ENCODE measurements at places on chromosomes 12 and 14.

DNA sequence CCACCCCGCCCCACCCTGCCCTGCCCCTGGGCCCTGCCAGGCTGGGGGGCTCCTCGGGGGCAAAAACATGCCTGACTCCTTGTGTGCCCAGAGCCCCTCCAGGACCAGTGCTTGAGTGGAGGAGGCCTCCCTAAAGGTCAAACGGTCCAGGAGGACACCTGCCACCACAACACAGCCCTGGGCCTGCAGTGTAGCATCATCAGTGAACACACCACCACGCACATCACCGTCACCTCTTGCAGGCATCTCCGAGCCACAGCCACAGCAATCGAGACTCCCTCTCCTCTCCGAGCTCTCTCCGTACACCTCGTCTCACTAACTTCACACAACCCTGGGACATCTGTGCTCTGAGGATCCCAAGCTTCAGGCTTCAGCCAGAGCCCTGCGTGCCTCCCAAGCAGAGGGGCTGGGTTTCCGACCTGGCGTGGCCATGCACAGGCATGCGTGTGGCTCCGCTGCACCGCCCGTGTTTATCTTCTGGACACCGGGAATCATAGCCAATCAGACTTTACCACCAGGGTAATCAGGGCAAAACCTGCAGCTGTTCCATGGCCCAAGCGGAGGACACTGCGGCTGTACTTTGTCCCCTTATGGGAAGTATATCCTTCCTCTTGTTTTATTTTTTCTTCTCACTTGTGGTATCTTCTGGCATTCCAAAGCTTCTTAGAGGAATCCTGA lies 6.2 kb upstream of the DIO3 start:
- DNase-seq: no peak

DNA sequence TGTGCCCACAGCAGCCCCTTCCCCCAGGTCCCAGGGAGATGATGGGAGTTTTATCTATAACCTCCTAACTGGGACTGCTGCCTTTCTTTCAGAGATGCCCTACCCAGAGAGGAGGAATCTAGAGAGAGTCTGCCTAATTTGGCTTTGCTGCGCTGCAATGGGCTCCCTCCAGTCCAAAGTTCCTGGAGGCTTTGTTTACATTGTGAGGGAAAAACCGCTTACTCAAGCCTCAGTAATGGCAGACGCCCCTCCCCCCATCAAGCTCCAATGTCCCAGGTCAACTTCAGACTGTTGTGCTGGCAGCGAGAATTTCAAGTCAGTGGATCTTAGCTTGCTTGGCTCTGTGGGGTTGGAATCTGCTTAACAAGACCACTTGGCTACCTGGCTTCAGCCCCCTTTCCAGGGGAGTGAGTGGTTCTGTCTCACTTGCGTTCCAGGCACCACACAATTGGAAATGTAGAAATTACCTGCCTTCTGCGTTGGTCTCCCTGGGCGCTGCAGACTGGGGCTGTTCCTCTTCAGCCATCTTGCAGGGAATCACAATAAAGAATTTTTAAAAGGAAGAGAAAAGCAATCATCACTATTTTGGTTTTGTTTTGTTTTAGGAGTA lies 262.5 kb downstream of the FOXG1 start:
- peak; percentile 59 for DNase-seq

DNA sequence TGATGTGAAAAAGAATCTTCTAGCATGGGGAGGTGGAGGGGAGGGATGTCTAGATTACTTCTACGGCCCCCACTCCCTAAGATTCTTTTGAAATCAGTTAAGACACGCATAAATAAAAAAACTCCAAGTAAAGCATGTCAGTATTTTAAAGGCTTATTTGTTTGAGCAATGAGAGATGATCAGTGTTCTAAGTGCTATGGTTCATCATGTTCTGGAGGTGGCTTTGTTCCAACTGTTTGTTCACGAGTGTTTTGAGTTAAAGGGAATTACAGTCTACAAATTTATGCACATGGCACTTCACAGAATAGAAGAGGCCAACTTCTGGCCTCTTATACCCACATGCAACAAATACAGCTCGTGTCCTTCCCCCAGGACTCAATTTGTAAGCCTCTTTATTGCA lies 394.9 kb downstream of the RAD51B start:
- DNase-seq: no peak

DNA sequence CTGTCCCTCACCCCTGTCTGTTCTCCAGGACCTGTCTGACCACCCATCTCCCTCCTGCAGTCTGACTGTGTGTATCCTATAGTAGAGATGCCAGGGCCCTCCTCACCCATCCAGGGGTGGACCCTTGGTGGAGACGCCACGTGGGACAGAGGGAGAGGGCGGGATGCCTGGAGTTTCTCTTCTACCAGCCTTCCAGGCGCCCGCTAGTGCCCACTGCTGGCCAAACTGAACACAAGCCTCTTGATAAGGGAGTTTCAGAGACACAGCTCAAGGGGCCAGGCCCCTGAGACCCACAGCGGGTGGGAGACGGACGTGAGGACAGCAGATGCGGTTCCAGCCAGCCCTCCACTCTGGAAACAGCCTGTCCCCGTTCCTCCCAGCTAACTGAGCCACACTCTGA lies 147.3 kb downstream of the RBM19 start:
- peak; percentile 22 for DNase-seq

DNA sequence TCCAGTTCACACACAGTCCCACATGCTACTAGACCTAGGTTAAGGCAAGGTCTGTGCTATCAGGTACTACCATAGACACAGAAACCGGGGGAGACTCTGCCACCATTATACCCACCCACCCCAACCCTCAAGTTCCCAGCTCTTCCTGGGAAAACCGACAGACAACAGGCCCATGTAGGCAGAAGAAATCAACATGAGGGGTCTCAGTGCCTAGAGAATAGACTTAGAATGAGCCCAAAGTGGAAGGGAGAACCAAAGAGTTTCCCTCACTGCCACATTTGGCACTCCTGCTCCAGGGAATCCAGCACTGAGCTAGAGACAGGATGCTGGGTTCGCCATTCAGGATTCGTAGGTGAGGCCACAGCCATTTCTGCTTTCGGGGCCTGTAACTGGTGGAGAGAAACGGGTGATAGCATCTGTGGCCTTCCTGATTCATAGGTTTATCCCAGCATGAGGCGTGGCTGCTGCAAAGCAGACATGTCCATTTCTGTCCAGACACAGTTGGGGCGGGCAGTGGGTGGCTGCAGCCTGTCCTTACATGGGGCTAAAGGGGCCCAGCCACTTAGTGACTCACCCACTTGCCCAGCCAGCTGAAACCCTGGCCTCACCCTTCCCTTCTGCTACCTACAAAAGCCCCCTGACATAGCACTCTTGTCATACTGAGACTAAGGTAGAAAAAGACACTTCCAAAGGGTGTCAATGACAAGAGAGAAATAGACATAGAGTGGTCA lies 69.4 kb downstream of the IRF2BPL start:
- DNase-seq: peak; percentile 57

DNA sequence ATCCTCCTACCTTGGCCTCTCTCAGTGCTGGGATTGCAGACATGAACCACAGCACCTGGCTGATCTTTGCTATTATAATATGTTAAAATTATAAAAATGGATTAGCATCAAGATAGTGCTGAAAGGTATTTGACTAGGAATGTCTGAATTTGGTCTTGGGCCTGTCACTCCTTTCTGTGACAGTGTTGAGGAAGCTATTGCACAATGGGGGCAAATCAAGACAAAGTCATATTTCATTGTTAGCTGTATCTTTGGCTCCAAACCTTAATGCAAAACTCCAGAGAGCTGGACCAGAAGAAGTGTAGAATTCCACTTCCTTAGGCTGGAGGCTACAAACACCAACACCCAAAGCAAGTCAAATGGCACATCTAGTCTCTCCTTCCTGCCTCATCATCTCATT lies 42.2 kb downstream of the ZCRB1 start:
- no peak for DNase-seq

GRCh38 chr12:114674251-114675047 lies 9.5 kb downstream of the TBX3 start:
- DNase-seq: peak; percentile 44

- DNase-seq: peak; percentile 6
Observed at GRCh38 chr12:77229640-77230442, 164.5 kb upstream of the E2F7 start.

DNA sequence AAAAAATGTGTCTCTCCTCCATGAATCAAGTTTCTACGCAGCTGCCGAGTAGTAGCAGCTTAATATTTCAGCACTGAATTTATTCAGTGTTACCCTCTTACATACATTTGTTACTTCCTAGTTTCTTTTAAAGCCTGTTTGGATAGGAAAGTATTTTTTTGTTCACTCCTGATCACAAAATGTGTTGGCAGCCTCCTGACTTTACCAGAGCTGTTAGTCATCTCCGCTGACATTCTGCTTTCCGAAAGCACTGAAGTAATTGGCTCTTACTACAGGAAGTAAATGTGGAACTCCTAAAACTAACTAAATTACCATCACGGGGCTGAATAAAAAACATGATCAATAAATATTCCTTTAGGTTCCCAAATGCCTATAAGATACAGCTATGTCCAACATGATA lies 225.5 kb downstream of the EPS8 start:
- DNase-seq: no peak

GRCh38 chr12:117119592-117120198 lies 20.5 kb upstream of the TESC start:
- peak; percentile 73 for DNase-seq

DNA sequence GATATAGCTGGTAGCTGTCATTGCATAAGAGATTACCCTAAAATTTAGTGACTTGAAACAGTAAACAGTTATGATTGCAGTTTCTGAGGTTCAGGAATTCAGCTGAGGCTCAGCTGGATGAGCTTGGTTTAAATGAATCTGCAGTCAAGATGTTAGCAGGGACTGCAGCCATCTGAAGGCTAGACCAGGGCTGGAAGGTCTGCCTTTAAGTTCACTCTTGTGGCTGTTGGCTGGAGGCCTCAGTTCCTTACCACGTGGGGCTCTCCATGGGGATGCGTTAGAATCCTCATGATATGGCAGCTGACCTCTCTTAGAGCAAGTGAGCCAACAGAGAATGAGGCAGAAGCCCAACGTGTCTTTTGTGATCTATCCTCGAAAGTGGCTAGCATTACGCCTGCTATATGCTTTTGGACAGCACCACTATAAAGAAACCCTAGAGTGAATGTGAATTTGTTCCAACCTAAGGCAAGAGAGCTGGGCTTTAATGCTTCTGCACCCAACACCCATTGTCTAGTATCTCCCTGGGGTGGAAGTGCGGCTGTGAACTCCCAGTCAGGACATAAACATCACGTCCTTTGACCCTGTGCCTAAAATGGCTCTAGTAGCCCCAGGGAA lies 26.0 kb downstream of the HSPB8 start:
- DNase-seq: no peak

- no peak for DNase-seq
Observed at GRCh38 chr12:5620896-5621295, 189.0 kb downstream of the NTF3 start.

DNA sequence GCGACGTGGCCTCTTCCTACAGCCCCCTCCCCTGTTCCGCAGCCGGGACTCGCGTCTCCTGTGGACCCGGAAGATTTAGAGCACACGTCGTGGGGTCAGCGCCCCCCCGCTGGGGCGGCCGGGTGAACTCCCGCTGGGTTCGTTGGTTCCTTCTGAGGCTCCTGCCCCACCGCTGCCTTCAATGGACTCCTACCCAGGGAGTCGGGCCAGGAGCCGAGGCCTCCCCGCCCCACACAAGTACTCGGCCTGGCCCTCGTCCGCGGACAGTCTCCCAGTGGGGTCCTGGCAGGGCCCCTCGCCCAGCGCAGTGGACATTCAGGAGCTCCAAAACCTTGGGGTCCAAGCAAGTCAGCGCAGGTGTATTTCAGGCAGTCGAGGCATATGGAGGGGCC lies 1.2 kb downstream of the MMP17 start:
- DNase-seq: peak; percentile 44

DNA sequence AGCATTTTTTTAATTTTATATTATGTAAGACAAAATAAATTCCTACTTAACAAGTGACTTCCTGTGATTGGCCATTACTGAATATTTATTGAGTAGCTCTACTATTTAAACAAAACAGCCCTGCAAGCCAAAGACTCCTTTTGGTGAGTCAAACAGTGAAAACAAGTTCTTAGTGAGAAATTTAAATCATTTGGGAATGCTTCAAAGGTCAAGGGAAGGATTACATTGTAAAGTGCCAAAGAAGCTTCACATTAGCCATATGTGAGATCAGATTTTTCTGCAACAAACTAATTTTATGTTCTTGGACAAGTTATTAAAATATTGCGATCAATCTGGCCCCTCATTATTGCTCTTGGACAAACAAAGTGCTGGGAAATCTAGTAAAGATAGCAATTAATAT lies 795.4 kb upstream of the MGAT4C start:
- DNase-seq: peak; percentile 24

DNA sequence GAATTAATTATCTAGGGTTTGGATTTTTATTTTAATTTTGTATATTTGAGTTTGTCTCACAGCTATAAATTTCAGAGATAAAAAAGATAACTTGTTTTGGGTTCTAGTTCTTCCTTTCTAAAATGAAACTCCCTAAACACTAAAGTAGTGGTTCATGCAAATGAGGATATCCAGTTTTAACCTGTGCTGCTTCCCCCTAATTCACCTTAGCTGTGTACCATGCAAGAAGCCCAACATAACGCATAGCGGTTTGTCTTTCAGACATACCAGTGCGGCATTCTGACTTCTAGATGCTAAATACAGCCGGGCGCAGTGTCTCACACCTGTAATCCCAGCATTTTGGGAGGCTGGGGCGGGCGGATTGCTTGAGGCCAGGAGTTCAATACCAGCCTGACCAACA lies 288.6 kb upstream of the NPAS3 start:
- no peak for DNase-seq

DNA sequence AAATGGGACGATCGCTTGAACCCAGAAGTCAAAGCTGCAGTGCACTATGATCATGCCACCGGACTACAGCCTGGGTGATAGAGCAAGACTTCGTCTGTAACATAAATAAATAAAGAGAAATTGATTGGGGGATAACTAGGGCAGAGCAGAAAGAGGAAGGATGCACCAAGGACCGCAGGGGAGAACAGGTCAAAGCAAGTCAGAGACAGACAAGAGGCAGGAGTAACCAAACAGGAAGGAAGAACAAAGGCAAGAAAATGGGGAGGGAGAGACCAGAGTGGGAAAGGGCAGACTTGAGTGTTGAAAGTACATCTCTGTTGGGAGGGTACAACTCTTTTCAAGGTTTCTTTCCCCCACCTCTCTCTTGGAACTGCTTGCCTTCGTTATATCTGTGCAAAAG lies 50.8 kb upstream of the ELK3 start:
- DNase-seq: no peak

Data from PC-3 (cell line).